ENCODE measurements at places on chromosomes 11 and 22.

DNA sequence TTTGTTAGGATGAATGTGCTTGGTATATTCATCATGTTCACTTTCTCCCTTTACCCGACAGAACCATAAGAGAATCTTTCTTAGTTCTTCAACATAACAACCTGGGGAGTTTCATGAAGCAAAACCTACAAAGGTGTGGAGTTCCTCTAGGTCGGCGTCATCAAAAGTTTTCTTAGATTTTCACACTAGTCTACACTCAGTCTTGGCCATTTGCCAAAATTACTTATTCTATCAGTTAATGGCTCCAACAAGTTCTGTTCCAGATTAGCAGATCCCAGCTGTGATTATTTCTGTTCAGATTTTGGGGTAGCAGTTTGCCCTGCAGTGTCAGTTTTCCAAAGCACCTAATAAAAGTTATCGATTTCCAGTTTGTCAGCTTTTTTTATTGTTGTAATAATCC, 935.8 kb upstream of the RAG2 start:
- no peak for DNase-seq

DNA sequence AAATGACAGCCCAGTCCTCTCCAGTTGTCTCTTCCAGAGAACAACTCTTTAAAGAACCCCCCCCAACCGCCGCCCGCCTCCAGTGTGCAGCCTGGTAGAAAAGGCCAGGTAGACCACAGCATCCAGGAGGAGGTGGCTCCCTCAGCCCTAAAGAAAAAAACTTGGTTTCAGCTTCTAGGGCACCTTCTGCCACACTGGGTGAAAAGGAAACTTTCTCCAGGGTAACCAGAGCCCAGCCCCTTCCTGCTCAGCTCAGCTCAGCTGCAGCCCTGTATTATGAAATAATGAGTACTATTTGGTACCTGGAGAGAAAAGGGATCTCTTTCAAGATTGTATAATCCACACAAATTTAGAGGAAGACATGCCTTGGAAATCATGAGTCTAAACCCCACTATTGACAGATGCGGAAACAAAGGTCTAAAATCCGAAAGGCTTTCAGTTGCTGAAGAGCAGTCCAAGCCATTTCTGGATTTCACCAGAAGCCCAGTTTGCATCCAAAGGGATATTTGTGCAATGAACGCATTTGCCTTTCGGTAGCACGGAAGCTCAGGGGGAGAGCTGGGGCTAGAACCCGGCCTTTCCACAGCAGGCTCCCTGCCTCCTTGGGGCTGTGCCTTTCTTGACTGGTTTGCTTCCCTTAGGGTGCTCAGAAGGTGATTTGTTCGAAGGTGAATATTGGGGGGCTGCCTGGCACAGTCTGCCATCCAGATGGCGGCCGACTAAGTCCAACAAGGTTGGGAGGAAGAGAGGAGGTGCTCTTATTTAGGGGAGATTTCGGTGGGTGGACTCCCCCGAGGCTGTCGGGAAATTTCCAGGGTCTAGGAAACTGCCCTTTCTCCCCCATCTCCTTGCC, 3.3 kb downstream of the FXYD6 start:
- DNase-seq, result peak; percentile 51

DNA sequence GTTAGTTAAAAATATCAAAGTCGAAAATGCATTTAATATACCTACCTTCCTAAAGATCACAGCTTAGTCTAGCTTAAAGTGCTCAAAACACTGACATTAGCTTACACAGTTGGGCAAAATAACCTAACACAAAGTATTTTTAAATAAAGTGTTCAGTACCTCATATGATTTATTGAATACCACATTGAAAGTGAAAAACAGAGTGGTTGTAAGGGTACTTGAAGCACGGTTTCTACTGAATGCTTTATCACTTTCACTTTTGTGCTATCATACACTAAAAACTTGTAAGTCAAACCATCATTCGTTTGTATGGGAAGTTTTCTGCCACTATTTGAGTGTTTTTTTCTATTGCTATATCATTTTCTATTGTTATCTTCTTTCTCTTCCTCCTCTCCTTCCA, 36.6 kb downstream of the ZBTB44 start:
- DNase-seq, result no peak

DNA sequence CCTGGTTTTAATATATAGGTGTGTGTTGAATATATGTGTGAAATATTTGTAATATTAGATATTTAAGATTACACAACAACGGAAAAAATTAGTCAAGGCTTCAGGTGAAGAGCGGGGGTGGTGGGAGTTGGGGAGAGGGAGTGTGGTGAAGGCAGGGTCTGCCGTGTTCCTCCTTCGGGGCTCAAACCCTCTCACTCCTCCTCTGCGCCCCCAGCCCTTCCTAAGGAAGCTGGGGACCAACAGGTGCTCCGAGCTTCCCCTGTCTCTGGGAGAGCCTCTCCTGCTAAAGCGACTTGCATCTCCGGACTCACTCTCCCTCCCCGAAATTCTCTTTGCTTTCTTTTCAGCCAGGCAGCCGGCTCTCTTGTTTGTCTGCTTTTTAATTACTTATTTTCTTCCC, 960 bp upstream of the CADM1 start:
- DNase-seq, result no peak

DNA sequence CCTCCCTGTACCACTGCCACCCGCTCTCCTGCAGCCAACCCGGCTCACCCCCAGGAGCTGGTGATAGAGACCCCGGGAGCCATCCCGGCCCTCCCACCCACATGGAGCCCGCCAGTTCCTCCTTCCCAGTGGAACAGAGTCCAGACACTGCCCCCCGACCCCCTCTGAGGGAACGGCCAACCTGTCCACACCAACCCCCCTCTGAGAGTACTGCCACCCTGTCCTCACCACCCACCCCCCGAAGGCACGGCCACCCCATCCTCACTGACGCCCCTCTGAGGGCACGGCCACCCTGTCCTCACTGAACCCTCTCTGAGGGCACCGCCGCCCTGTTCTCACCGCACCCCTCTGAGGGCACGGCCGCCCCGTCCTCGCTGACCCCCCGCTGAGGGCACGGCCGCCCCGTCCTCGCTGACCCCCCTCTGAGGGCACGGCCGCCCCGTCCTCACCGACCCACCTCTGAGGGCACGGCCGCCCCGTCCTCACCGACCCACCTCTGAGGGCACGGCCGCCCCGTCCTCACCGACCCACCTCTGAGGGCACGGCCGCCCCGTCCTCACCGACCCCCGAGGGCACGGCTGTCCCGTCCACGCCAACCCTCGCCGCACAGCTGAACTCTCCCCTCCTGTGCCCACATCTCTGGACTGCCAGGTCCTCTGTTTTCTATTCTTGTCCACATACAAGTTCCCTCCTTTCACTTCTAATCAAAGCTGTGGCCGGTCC, 18.0 kb downstream of the TOLLIP start:
- peak; percentile 82 for DNase-seq

DNA sequence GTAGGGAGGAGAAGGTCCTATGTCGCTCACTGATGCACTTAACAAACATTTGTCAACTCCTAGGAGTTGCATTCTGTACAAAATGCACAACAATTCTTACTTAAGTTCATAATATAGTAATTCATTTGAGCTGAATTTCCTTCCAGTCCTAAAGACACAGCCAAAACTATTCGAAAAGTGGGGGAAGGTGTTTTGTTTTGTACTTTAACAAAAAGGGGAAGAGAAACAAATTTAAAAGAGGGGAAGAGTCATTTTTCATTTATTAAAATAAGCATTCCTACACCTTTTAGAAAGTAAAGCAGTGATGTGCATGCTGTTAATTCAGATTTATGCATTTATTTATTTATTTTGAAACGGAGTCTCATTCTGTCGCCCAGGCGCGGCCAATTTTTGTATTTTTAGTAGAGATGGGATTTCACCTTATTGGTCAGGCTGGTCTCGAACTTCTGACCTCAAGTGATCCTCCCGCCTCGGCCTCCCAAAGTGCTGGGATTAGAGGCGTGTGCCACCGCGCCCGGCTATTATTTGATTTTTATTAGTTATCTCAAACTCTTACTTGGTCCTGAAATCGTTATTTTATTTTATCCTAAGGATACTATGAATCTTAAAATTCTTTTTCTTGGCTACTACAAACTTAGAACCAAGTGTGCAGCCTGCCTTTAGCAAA, 1.1 kb upstream of the FANCF start:
- DNase-seq, result no peak

- peak; percentile 89 for DNase-seq
Measured at GRCh38 chr22:42078469-42079318, 806 bp upstream of the SMDT1 start.

DNA sequence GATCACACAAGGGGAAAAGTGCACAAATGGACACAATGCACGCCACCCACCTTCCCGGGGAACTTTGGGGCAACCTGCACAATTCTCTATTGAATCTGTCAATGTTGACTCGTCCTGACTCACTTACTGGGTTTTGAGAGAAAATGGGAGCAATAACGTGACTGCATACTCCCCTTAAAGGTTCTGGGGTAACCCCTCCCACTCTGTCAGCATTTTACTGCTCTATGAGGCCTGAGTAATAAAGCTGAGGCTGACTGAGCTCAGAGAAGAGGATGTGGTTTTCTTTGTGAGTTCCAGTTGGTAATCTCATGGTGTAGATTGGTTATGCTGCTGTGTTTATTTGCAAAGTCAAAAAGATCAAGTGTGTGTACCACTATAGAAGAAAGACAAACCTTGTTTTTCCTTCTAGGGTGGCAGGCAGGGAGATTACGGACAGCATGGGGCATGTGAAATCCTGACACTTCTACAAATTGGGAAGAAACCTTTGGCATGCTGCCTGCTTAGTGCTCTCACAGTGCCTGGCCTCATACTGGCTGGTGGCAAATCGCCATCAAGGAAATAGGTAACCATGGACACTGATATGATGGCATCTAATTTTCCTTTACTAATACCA, 16.1 kb upstream of the APOA1 start:
- no peak for DNase-seq

DNA sequence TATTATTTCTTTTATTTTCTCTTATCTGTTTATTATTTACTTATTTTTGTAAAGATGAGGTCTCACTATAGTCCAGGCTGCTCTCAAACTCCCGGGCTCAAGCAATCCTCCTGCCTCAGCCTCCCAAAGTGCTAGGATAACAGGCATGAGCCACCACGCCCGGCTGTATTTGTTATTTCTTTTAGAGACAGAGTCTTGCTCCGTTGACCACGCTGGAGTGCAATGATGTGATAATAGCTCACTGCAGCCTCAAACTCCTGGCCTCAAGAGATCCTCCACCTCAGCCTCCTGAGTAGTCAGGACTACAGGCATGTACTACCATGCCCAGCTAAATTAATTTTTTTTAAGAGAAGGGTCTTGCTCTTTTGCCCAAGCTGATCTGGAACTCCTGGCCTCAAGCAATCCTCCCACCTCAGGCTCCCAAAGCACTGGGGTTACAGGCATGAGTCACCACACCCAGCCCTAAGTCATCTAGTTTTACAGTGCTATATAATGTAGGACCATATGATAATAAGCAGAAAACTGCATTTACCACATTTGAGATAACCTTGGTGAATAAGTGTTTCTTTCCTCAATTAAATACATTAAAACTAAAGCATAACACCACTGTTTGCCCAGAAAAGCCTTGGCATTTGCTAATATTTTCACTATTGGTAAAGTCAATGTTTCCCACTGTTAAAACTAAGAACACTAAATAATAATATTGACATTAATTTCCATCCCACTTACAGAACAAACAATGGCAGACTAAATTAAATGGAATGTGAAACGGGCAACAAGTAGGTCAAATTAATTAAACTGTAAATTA, 127.5 kb downstream of the SIK3 start:
- no peak for DNase-seq

DNA sequence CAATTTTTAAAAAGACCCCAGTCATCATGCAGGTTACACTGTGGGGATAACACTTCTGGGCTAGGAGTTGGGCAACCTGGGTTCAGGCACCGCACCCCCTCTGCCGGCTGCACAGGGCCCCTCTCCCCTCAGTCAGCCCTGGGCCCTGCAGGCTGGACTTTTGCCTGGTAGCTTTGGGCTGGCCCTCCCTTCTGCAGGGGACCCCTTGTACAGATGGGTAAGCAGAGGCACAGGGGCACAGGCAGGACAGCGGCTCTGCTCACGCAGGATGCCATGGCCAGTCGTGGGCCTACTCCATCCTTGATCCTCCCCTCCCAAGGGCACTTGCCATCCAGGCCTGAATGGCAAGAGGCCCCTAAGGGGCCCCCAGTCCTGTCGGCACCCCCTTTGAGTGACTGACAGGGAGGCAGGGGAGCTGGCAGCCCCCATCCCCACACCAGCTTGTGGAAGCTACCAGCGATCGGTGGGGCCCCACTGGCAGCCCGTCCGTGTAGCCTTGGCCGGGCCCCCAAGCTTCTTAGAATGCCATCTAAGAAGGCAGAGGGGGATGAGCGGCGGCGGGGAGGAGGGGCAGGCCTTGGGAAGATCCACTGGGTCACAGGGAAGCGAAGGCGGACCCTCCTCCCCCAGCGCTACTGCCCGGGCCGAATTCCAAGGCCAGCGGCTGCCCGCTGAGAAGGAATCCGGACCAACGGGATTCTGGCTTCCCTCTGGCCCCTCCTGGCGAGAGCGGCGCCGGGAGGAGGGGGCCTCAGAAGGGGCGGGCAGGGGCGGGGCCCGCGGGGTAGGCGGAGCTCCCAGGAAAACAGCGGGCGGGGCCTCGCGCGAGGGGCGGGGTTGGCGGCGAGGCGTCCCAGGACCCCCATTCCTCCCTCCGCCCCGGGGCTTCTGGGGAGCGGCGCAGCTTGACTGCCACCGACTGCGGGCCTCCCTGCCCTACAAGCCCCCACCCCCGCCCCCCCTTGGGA, 6.8 kb upstream of the CHKA start:
- DNase-seq, result no peak

- no peak for DNase-seq
Measured at GRCh38 chr11:116112087-116112935, 608.1 kb upstream of the CADM1 start.

DNA sequence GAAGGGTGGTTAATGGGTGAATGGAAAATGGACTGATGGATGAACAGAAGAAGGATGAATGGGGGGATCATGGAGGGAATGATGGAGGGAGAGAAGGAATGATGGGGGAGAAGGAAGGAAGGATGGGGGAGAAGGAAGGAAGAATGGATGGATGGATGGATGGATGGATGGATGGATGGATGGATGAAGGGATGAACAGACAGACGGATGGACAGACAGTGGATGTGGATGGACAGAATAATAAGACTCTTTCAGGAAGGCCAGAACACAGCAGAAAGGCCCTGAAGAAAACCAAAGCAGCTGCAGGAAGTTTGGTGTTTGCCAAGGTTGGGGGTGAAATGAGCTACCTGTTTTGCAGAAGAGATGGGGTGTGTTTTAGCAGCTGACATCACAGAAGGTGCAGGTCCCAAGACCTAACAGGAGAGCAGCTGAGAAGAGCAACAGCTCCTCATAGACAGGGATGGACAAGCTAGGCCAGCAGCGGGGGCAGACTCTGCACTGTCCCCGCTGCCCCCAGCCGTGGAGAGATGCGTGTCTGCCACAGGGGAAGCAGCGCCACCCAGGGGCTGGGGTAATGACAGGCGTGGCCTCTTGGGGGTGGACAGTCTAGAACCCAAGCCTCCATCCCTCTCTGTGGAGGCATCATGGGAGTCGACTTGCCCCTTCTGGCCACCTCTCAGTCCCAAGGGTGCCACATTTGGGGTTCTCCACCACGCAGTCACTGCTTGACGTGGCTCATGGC, 17.9 kb downstream of the C1QTNF6 start:
- peak; percentile 55 for DNase-seq

GRCh38 chr11:9228091-9228490, 37.1 kb downstream of the DENND5A start:
- DNase-seq, result no peak

GRCh38 chr11:119547511-119547910, 124.5 kb upstream of the THY1 start:
- DNase-seq, result no peak

GRCh38 chr11:110173811-110174644, 80.8 kb downstream of the ZC3H12C start:
- DNase-seq, result peak; percentile 88

Data from mesenteric fat pad (tissue), 1 donor.